Thyroid gland (tissue), 4 donors: ENCODE measurements at places on chromosomes 3 and 15. TPM values are rescaled to one million over a fixed set of nuclear protein-coding genes. Genes with fewer than 3 reads are reported as not detected.
A peak's percentile ranks its signal among the peaks of the same experiment; 100 is the strongest.

The P2RY1 gene
- 2.1 TPM for total RNA-seq

DNA sequence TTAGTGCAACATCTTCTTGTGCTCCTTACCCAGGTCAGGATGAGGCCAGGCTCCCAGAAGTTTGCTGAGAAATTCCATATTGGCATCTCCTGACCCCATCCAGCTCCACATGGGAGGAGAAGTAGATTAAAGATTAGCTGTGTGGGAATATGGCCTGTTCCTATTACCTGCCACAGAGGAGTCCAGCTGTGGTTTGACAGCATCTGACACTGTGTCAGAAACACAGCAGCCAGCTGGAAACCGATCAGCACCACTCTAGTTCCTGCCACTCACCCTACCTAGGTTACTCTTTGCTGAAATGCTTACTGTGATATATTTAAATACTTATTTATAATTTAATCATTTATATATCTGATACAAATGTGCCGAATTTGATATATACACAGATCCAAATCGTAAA, 260.3 kb downstream of the FEZF2 start:
- no peaks in the 10 kb centered on the region for H3K36me3 ChIP-seq
- no peaks in the 10 kb centered on the region for H3K4me1 ChIP-seq
- no peak for DNase-seq
- no peak overlapping the region for H3K4me3 ChIP-seq
- no peaks in the 10 kb centered on the region for H3K27me3 ChIP-seq

- no peaks in the 10 kb centered on the region for H3K36me3 ChIP-seq
- H3K27me3 ChIP-seq, result no peaks in the 10 kb centered on the region
- DNase-seq, result no peak
- H3K4me3 ChIP-seq, result no peak overlapping the region
- no peak overlapping the region for H3K27ac ChIP-seq
These were observed 37.1 kb upstream of the RGMA start for GRCh38 chr15:93126148-93126547.

The CACNA2D2 gene
- total RNA-seq, result 2.8 TPM

DNA sequence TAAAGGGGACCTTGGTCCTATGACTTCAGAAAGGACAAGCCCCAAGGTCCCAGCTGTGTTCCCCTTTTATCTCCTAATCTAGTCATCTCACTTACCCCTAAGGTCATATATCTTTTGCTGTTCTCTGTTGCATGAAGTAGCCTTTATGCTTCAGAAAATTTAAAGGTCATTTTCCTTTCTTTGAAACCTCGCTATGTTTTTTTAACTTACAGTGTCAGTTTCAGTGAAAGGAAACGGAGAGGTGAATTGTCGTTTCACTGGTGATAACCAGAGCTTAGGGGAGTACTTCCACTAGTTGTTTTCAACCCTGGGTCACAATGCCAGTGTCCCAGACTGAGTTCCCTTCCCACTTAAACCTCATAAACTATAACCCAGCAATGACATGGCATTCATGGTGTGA, 357.4 kb downstream of the GAP43 start:
- H3K4me3 ChIP-seq, result no peak overlapping the region
- no peak for DNase-seq
- no peaks in the 10 kb centered on the region for H3K36me3 ChIP-seq
- no peaks in the 10 kb centered on the region for H3K4me1 ChIP-seq

The HGD gene
- 98.6 TPM for total RNA-seq

- H3K27ac ChIP-seq, result peak overlapping the region; percentile 5
- H3K4me3 ChIP-seq, result no peak overlapping the region
- no peaks in the 10 kb centered on the region for H3K27me3 ChIP-seq
- H3K36me3 ChIP-seq, result peaks cover 15% of the 10 kb centered on the region
These were observed 76.7 kb downstream of the BOC start for GRCh38 chr3:113287803-113288648.

GRCh38 chr15:63612300-63612699, 15.1 kb downstream of the FBXL22 start:
- H3K4me3 ChIP-seq, result no peak overlapping the region
- H3K36me3 ChIP-seq, result peaks cover 19% of the 10 kb centered on the region

- no peaks in the 10 kb centered on the region for H3K27me3 ChIP-seq
- no peak overlapping the region for H3K27ac ChIP-seq
- peaks cover 43% of the 10 kb centered on the region for H3K4me1 ChIP-seq
- no peak overlapping the region for H3K4me3 ChIP-seq
These were observed 72.4 kb downstream of the BFSP2 start for GRCh38 chr3:133472242-133472641.

The NR2F2 gene
- total RNA-seq, result 30.2 TPM

- H3K36me3 ChIP-seq, result no peaks in the 10 kb centered on the region
- no peaks in the 10 kb centered on the region for H3K27me3 ChIP-seq
- H3K4me1 ChIP-seq, result no peaks in the 10 kb centered on the region
- H3K27ac ChIP-seq, result no peak overlapping the region
- no peak overlapping the region for H3K4me3 ChIP-seq
These were observed 107.9 kb downstream of the DNAH12 start for GRCh38 chr3:57436195-57436761.

GRCh38 chr3:2468816-2469215, 370.1 kb downstream of the CNTN4 start:
- no peaks in the 10 kb centered on the region for H3K36me3 ChIP-seq
- no peak overlapping the region for H3K4me3 ChIP-seq
- H3K4me1 ChIP-seq, result peaks cover 5% of the 10 kb centered on the region

GRCh38 chr3:4597208-4597985, 104.2 kb downstream of the ITPR1 start:
- peaks cover 26% of the 10 kb centered on the region for H3K4me1 ChIP-seq
- H3K27me3 ChIP-seq, result no peaks in the 10 kb centered on the region

DNA sequence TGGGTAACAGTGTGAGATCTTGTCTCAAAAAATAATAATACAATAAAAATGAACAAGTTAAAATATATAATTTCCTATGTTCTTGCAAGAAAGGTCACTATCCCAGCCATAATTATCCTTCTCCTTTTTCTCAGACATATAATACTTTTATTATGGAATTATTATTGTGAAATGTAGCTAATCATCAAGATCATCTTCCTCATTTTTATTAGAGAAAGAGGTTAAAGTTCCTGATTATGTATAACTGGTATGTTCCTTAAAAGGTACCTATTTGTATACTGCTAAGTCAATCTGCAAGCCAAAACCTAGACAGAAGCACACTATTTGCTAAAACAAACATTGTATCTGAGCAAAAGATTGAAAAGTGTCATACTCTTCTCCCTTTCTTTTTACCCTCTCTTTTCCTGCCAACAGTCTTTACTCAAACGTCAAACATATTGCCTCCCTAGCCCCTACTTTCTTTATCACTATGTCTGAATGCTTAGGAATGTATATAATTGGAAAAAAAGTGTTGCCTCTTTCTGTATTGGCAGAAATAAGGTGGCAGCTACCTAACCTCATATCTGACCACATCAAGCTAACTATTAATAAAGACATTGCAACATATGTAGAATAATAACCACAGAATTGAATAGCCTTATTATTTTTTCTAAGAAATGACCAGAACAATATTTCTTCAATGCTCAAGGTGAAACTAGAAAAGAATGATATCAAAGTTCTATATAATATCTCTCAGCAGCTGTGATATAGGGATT, 18.5 kb downstream of the SEC11A start:
- H3K4me3 ChIP-seq, result no peak overlapping the region
- no peak overlapping the region for H3K27ac ChIP-seq
- H3K4me1 ChIP-seq, result peaks cover 9% of the 10 kb centered on the region
- H3K27me3 ChIP-seq, result no peaks in the 10 kb centered on the region
- H3K36me3 ChIP-seq, result no peaks in the 10 kb centered on the region

The PLA2G4E gene
- total RNA-seq, result not detected

GRCh38 chr3:156445117-156446090, 109.5 kb downstream of the SSR3 start:
- H3K4me1 ChIP-seq, result no peaks in the 10 kb centered on the region
- H3K27ac ChIP-seq, result no peak overlapping the region
- H3K36me3 ChIP-seq, result no peaks in the 10 kb centered on the region
- no peak for DNase-seq
- no peak overlapping the region for H3K4me3 ChIP-seq

GRCh38 chr3:184332370-184333090, 4.9 kb upstream of the FAM131A start:
- no peak overlapping the region for H3K4me3 ChIP-seq
- no peak for DNase-seq
- no peak overlapping the region for H3K27ac ChIP-seq
- peaks cover 73% of the 10 kb centered on the region for H3K36me3 ChIP-seq

DNA sequence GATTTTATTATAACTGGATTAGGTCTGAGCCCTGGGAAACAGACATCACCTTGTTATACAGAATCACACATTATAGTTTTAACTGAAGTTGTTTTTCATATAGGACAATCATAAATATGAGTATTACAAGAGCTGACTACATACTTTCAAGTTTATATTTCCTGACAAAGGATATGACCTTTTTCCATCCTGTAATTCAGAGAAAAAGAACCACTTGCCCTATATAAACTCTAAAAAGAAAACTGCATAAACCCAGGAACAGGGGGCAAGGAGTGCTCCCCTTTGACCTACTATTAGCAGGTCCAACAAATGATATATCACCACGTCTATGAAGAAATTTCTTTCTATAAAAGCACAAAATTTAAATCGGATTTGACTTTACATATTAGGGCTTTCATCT, 20.9 kb downstream of the B3GALNT1 start:
- no peaks in the 10 kb centered on the region for H3K27me3 ChIP-seq
- H3K36me3 ChIP-seq, result no peaks in the 10 kb centered on the region
- DNase-seq, result no peak
- H3K27ac ChIP-seq, result no peak overlapping the region

DNA sequence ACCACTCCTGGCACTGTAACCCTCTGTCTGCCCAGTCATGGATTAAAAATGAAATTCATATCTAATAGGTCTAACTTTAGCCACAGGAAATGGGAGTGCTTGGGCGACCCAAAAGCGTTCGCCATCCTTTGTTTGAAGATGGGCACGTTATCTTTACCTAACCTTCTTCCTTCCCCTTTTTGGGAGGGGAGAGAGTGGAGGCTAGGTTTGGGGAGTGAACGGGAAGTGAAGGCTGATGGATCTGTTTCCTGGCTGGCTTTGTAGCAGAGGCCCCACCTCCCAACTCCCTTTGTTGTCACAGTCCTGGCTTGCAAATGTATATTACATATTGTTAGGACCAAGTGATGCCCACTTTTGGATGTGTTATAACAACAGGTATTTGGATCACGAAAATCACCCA, 98.1 kb upstream of the ARHGEF3 start:
- H3K36me3 ChIP-seq, result no peaks in the 10 kb centered on the region
- H3K4me1 ChIP-seq, result no peaks in the 10 kb centered on the region
- H3K4me3 ChIP-seq, result no peak overlapping the region

The ANKRD63 gene
- total RNA-seq, result not detected

DNA sequence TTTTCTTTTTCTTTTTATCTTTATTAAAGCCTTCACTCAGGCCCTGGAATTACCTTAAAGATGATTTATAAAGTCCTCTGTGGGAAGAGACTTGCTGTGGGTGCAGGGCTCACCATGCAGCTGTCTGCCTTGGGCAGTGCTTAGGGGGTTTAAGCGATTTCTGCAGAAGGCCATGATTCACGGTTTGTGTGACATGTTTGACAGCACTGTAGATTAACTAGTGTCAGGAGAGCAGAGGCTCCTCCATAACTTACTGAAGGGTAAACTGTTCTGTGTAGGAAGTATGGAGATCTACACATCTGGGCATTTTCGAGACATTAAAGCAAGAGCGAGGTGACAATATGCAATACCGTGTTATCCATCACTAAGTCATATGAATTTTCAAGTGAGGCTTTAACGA, 137.7 kb downstream of the LRIG1 start:
- H3K27me3 ChIP-seq, result no peaks in the 10 kb centered on the region
- H3K36me3 ChIP-seq, result no peaks in the 10 kb centered on the region
- H3K4me1 ChIP-seq, result no peaks in the 10 kb centered on the region
- DNase-seq, result no peak
- no peak overlapping the region for H3K4me3 ChIP-seq

The CFAP100 gene
- not detected for total RNA-seq

DNA sequence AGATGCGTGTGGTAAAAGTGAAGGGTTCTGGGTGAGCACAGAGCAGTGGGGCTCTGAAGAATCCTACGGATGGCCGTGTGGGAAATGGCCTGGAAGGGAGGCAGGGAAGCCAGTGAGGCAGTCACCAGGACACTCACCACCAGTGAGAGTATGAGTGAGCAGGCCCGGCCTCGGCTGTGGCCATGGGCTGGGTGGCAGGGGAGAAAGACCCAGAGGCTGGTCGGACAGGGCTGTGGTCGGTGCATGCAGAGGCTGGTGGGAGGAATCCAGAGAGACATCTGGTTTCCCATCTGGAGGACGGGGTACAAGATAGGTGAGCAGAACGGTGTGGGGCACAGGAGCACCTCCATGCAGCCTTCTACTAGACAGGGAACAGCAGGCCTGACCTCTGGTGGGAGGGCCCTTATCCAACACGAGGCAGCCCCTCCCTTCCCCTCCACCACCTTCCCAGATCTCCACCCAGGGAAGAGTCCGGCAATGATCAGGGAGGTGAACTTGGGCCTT, 10.1 kb downstream of the PCSK6 start:
- no peak for DNase-seq
- no peaks in the 10 kb centered on the region for H3K36me3 ChIP-seq
- H3K27ac ChIP-seq, result no peak overlapping the region
- no peaks in the 10 kb centered on the region for H3K27me3 ChIP-seq
- H3K4me3 ChIP-seq, result no peak overlapping the region
- H3K4me1 ChIP-seq, result no peaks in the 10 kb centered on the region

The GRAMD2A gene
- total RNA-seq, result 26.9 TPM

- no peak for DNase-seq
- H3K4me3 ChIP-seq, result no peak overlapping the region
- H3K27me3 ChIP-seq, result no peaks in the 10 kb centered on the region
- H3K27ac ChIP-seq, result no peak overlapping the region
These were observed 177.8 kb downstream of the WNT5A start for GRCh38 chr3:55309336-55309735.

The COX5A gene
- 103 TPM for total RNA-seq

The PFKFB4 gene
- total RNA-seq, result 4.9 TPM

- no peaks in the 10 kb centered on the region for H3K27me3 ChIP-seq
- H3K36me3 ChIP-seq, result no peaks in the 10 kb centered on the region
- H3K4me1 ChIP-seq, result peaks cover 21% of the 10 kb centered on the region
These were observed 106.6 kb upstream of the SLC6A6 start for GRCh38 chr3:14295801-14296200.

- no peak for DNase-seq
- H3K4me1 ChIP-seq, result no peaks in the 10 kb centered on the region
- no peak overlapping the region for H3K4me3 ChIP-seq
- no peaks in the 10 kb centered on the region for H3K36me3 ChIP-seq
- H3K27me3 ChIP-seq, result no peaks in the 10 kb centered on the region
These were observed 164.1 kb downstream of the ARRDC4 start for GRCh38 chr15:98124581-98124980.
